K562 (cell line): ENCODE measurements at places on chromosomes 5 and 9. TPM values are rescaled to one million over a fixed set of nuclear protein-coding genes. Genes with fewer than 3 reads are reported as not detected.
A peak's percentile ranks its signal among the peaks of the same experiment; 100 is the strongest.

The DMRT2 gene
- not detected in 2 replicates for total RNA-seq

The ANKRA2 gene
- total RNA-seq: 8.5 and 13.5 TPM in 2 replicates

The CDH10 gene
- not detected in 2 replicates for total RNA-seq

The LHX3 gene
- 0.09 TPM in 1 of 2 replicates, not detected in the other for total RNA-seq

DNA sequence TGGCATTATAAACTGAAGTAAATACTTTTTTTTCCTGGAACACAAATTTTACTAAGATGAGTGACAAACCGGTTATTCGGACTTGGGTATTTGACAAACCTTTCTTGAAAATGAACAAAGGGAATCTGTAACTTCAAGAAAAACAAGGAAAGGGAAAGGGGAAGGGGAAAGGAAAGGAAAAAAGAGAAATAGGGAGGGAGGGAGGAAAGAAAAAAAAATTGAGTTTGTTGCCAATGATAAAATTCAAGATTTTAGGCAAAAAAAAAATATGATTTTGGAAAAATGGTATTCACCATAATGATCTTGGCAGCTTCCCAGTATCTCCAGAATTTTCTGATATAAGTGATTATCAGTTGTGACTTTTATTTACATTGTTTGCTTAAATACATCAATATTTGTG lies 1.6 kb upstream of the TTC33 start:
- H3K27me3 ChIP-seq: no peaks in the 10 kb centered on the region
- no peak overlapping the region for H3K4me3 ChIP-seq
- H3K4me1 ChIP-seq: peaks cover 9% of the 10 kb centered on the region; the same call in 1 of the 2 replicates
- no peak for DNase-seq

- peak overlapping the region; percentile 24 for H3K4me3 ChIP-seq
- no peak overlapping the region for H3K27ac ChIP-seq
- peaks cover 19% of the 10 kb centered on the region; the same call in 2 of the 3 replicates for H3K4me1 ChIP-seq
- no peaks in the 10 kb centered on the region for H3K27me3 ChIP-seq
- DNase-seq: no peak
Observed at GRCh38 chr5:143398451-143399237, 4.8 kb downstream of the NR3C1 start.

DNA sequence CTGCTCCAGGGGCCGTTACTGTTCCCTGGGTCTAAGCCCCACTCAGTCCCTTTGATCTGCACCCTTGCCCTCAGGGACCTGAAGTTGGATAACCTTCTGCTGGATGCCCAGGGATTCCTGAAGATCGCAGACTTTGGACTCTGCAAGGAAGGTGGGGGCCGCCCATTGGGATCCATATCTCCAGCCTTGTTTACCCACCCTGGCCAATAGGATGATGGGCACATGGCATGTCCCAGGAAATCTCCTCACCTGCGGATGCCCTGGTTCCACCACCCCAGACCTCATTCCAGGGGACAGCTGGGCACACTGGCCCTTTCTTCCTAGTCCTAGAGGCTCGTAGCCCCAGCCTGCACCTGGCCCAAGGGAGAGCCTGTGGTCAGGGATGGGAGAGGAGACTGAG lies 5.5 kb downstream of the ZDHHC12 start:
- H3K4me3 ChIP-seq: no peak overlapping the region
- peaks cover 33% of the 10 kb centered on the region for H3K4me1 ChIP-seq
- H3K27me3 ChIP-seq: no peaks in the 10 kb centered on the region
- H3K36me3 ChIP-seq: peaks cover 69% of the 10 kb centered on the region; the same call in 2 of the 3 replicates

DNA sequence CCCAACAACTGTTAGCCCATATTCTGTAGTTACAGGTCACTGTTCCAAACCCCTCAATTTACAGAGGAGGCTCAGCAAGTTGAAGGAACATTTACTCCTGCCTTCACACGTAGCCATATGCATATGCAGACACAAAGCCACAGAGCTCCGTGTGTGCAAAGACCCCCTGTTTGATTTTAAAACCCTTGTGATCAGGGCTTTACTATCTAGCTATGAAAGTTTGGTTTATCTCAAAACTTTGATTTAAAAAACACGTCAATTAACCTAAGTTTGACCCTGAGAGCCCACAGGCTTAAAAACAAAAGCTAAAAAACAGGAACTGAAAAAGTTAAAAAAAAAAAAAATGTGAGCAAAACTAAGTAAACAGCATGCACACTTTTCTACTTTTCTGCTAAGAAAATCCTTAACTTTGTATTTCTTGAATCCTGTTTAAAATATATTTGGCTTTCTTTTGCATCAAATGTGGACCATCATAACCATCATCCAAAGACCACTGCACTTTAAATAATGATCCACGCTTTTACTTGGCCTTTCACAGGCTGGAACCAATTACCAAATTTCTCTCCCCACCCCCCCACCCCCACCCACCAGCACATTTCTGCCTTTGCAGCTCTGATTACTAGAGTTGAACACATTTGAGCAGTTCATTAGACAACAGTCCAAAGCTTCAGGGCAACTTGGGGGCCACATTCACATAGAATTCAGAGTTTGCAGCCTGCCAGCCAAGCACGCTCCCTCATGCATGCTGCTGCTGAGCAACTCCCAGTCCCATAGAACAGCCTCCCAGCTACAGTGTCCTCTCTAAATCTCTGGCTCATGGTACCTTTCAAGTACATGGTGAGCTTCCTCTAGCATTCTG lies 128.8 kb upstream of the MAP3K1 start:
- no peak overlapping the region for H3K4me3 ChIP-seq
- peaks cover 10% of the 10 kb centered on the region; the same call in 1 of the 2 replicates for H3K27me3 ChIP-seq
- peaks cover 4% of the 10 kb centered on the region; the same call in 2 of the 3 replicates for H3K4me1 ChIP-seq

DNA sequence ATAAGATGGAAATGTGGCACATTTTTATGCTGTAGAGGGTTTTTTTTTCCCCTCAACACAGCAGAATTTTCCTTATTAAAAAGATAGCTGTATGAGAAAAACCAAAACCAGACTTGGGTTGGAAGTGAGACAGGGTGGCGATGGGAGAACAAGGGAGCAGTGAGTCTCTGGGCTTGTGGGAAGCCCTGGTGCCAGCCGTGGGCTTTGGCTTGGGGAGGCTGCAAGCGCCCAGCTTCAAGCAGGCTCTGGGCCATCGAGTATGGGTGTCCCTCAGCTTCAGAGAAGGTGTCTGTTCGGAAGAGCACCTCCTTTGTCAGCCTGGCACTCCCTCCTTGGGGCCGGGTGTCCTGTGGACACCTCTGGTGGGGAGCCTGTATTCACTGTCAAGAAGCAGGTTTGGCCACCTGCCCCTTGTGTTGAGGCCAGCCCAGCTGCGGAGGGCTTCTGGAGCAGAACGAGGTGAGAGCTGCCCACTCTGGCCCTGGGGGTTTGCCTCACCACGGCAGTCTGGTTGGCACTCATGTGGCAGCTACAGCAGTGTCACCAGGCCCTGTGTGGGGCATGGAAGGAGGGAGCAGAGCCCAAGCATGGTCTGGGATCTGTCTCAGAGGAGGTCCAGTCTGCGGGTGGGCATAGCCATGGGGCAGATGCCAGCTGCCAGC lies 37.6 kb upstream of the ANGPTL2 start:
- H3K36me3 ChIP-seq: no peaks in the 10 kb centered on the region
- no peak overlapping the region for H3K27ac ChIP-seq
- peaks cover 2% of the 10 kb centered on the region for H3K4me1 ChIP-seq
- peaks cover 4% of the 10 kb centered on the region; the same call in 1 of the 3 replicates for H3K27me3 ChIP-seq
- H3K4me3 ChIP-seq: no peak overlapping the region

- H3K4me3 ChIP-seq: no peak overlapping the region
- DNase-seq: no peak
- H3K27ac ChIP-seq: no peak overlapping the region
- H3K27me3 ChIP-seq: no peaks in the 10 kb centered on the region
- H3K4me1 ChIP-seq: peaks cover 10% of the 10 kb centered on the region; the same call in 2 of the 3 replicates
- H3K36me3 ChIP-seq: peaks cover 97% of the 10 kb centered on the region
Observed at GRCh38 chr5:886716-887325, 5.8 kb downstream of the BRD9 start.

DNA sequence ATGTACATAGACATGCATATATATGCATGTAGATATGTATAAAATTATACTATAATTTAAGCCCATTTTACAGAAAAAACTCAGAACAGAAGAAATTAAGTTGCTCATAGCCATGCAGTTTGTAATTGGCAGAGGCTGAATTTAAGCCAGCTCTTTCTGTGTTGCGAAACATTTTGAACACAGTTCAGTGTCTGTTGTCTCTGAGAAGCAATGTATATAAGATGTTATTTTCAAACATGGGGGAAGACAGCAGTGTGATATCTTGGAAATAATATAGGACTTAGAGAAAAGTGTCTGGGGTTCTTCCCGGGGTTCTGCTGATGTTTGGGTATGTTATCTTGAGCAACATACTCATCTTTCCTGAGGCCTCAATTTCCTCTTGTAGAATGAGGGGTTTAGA lies 37.6 kb downstream of the SVEP1 start:
- H3K36me3 ChIP-seq: no peaks in the 10 kb centered on the region
- no peak for DNase-seq
- H3K27ac ChIP-seq: no peak overlapping the region
- H3K4me3 ChIP-seq: no peak overlapping the region
- H3K4me1 ChIP-seq: no peaks in the 10 kb centered on the region

DNA sequence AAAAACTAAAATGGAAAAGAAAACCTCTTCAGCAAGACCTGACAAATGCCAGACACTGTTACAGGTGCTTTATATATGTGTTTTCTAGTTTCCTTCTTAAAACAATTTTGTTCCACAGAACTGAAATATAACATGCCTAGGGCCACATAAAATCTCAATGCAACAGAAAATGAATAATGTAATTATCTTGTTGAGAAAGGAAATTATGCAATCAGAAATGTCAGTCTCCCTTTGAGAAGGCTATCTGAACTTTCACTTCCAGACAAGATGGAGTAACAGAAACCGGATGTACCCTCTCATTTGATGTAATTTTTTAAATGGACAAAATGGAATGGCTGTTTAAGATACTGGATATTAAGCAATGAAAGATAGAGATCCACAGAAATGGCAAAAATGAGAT lies 79.2 kb downstream of the AGTPBP1 start:
- no peak for DNase-seq
- no peak overlapping the region for H3K27ac ChIP-seq
- H3K4me1 ChIP-seq: no peaks in the 10 kb centered on the region
- no peak overlapping the region for H3K4me3 ChIP-seq

GRCh38 chr5:1336749-1337488 lies 8.0 kb downstream of the CLPTM1L start:
- DNase-seq: no peak
- H3K27me3 ChIP-seq: no peaks in the 10 kb centered on the region
- H3K27ac ChIP-seq: no peak overlapping the region

DNA sequence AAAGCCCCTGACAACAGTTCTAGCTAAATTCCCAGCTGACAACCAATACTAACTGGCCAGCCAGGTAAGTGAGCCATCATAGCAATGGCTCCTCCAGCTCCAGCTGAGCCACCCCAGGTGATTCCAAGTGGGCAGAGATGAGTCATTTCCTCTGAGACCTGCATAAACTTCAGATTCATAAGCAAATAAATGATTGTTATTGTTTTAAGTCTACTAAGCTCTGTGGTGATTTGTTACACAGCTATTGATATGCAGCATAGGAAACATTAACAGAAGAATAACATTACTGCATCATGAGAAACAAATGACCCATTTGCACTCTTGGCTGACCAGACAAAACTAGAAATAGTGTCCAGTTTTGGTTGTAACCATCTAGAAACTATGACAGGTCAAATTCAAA lies 60.3 kb downstream of the TTC39B start:
- H3K36me3 ChIP-seq: no peaks in the 10 kb centered on the region
- H3K4me1 ChIP-seq: no peaks in the 10 kb centered on the region
- no peak for DNase-seq
- H3K27ac ChIP-seq: no peak overlapping the region
- no peak overlapping the region for H3K4me3 ChIP-seq

- no peaks in the 10 kb centered on the region for H3K27me3 ChIP-seq
- DNase-seq: no peak
- H3K36me3 ChIP-seq: no peaks in the 10 kb centered on the region
- no peaks in the 10 kb centered on the region for H3K4me1 ChIP-seq
- no peak overlapping the region for H3K4me3 ChIP-seq
Observed at GRCh38 chr5:77568082-77568481, 70.4 kb downstream of the OTP start.

DNA sequence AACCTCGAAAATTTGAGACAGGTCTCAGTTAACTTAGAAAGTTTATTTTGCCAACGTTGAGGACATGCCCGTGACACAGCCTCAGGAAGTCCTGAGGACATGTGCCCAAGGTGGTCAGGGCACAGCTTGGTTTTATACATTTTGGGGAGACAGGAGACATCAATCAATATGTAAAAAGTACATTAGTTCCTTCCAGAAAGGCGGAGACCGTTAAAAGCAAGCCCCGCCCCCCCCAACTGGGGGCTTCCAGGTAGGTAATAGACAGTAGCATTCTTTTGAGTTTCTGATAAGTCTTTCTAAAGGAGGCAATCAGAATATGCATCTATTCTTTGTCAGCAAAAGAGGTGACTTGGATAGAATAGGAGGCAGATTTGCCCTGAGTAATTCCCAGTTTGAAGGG lies 599 bp upstream of the MOCS2 start:
- peak; percentile 24 for DNase-seq
- H3K4me3 ChIP-seq: peak overlapping the region; percentile 63
- peaks cover 5% of the 10 kb centered on the region; the same call in 1 of the 2 replicates for H3K4me1 ChIP-seq

DNA sequence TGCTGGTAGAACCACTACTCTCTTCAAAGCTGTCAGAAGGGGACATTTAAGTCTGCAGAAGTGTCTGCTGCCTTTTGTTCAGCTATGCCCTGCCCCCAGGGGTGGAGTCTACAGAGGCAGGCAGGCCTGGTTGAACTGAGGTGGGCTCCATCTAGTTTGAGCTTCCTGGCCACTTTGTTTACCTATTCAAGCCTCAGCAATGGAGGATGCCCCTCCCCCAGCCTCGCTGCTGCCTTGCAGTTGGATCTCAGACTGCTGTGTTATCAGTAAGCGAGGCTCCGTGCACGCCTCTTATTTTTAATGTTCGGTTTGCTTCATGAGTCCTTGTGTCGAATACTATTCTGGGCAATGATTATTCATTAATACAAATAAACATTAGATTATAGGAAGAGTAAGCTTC lies 3.1 kb upstream of the SLC27A6 start:
- no peak overlapping the region for H3K27ac ChIP-seq
- peaks cover 13% of the 10 kb centered on the region for H3K27me3 ChIP-seq
- H3K36me3 ChIP-seq: no peaks in the 10 kb centered on the region
- H3K4me1 ChIP-seq: no peaks in the 10 kb centered on the region

- H3K4me1 ChIP-seq: 0 out of 3 replicates have a peak, but pooled peaks cover 2% of the 10 kb centered on the region
- H3K27me3 ChIP-seq: no peaks in the 10 kb centered on the region
- H3K4me3 ChIP-seq: no peak overlapping the region
- DNase-seq: no peak
- no peaks in the 10 kb centered on the region for H3K36me3 ChIP-seq
Observed at GRCh38 chr5:34625246-34625645, 30.9 kb upstream of the RAI14 start.

DNA sequence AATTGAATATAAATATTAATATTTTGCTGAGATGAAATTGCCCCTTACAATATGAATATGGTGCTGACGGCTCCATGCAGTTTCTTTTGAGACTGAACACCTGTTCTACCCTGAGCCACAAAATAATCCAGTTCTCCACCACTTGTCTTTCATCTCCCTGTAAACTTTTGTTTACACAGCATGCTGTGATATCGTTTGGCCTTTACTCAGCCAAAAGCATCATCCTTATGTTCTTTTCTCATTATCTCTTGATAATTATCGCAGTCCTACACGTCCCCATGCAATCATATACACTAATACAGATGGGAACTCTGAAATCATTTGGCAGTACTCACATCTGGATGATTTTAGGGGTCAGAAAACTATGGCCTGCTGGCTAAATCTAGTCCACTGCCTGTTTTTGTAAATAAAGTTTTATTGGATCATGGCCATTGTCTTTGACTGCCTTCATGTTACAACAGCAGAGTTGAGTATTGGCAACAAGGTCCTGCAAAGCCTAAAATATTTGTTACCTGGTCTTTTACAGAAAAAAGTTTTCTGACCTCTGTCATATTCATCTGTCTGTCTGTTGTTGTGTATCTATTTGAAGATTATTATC lies 53.3 kb downstream of the AOPEP start:
- H3K27me3 ChIP-seq: no peaks in the 10 kb centered on the region
- H3K36me3 ChIP-seq: no peaks in the 10 kb centered on the region
- H3K4me1 ChIP-seq: no peaks in the 10 kb centered on the region
- DNase-seq: no peak
